ENCODE measurements at places on chromosomes 3 and 15.

DNA sequence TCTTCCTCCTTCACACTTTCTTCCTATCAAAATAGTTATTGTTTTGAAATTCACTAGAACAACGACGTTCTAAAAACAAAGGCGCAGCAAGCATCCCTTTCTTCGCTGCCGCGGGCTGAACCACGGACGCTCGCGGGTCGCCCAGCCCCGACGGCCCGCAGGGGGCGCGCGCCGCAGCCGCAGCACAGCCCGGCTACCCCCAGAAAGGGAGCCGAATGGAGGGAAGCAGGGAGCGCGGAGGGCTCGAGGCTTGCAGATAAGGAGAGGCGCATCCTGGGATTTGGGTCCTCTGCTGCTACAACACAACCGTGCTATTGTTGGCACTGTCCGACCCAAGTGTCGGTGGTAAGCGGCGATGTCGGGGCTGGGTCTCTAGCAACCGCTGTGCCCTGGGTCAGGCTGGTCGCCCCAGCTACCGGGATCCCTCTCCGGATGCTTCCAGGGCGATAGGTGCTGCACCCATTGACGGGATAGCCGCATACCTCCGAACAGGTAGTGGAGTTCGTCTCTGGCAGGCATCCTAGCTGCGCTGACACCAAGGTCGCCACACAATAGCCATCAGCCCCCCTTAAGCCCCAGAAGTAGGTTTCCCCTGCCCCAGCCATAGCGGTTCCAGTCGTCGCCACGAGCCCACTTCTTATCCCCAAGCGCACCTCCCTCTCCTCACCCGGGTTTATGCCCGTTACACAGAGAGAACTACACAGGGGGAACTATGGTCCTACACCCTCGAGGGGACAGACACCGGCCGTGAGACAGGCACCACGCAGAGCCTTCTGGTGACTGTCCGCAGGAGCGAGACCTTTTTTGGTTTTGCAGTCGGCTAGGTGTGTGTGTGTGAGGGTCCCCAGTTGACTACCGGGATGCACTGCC is 6.0 kb downstream of the ONECUT1 start:
- peak overlapping the region; percentile 91 for H3K27ac ChIP-seq
- peak; percentile 73 for DNase-seq
- H3K4me3 ChIP-seq = peak overlapping the region; percentile 27

DNA sequence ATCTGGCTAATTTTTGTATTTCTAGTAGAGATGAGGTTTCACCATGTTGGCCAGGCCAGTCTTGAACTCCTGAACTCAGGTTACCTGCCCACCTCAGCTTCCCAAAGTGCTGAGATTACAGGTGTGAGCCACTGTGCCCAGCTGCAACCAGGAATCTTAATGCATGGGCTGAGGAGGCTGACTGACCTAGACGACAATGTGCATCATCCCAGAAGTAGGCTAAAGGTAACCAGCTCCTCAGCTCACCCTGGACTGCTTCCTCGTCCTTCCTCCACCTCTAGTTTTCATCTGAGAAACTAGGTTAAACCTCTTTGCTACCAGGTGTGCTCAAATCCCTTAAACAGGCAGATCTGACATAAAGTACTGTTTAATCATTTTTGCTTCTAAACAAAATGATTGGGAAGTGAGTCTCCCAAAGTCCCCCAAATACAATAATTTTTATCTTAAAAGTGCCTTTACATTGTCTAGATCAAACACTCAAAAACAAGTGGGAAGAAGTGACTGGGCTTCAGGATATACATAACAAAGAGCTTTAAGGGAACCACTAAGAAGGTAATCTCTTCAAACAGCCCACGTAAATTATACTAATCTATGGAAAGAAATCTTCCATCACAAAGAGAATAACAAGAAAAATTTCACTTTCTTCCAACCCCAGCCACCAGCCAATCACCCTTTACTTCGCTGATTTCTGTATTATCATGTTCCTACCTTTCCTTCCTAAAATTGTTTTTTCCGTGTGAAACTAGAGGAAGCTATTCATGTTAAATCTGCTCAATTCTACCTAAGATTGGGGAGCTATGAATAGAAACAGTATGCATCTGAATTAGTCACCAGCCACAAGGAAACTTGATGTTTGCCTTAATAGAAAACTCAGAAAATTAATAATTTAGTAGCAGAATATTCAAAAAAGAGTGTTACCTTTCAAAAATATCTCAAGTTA is 34.7 kb downstream of the IGF2BP2 start:
- H3K4me3 ChIP-seq = no peak overlapping the region
- H3K27ac ChIP-seq = no peak overlapping the region
- no peaks in the 10 kb centered on the region for H3K27me3 ChIP-seq
- DNase-seq = no peak
- no peaks in the 10 kb centered on the region for H3K4me1 ChIP-seq
- no peaks in the 10 kb centered on the region for H3K36me3 ChIP-seq

DNA sequence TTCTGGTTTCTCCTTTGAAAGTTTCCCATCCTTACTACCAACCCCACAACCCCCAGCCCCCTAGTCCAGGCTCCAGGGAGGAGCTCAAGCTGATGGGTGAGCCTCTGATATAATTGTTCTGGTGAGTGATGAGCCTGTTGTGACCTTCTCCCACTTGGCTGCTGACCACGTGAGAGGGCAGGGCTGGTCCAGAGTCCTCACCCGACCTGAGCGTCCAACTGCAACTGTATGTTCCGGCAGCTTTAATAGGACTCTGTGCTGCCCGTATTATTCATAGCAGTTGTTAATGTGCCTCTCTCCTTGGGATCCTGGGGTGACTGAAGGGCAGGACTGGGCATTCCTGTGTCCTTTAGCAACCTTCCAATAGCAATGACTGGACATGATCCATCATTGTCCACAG is 56.2 kb downstream of the B3GNT5 start:
- H3K4me1 ChIP-seq = no peaks in the 10 kb centered on the region
- H3K36me3 ChIP-seq = no peaks in the 10 kb centered on the region
- H3K27me3 ChIP-seq = no peaks in the 10 kb centered on the region

- H3K27ac ChIP-seq = no peak overlapping the region
- no peaks in the 10 kb centered on the region for H3K36me3 ChIP-seq
- no peaks in the 10 kb centered on the region for H3K27me3 ChIP-seq
- no peak overlapping the region for H3K4me3 ChIP-seq
- no peaks in the 10 kb centered on the region for H3K4me1 ChIP-seq
These were observed 74.0 kb downstream of the FBN1 start for GRCh38 chr15:48571510-48571909.

DNA sequence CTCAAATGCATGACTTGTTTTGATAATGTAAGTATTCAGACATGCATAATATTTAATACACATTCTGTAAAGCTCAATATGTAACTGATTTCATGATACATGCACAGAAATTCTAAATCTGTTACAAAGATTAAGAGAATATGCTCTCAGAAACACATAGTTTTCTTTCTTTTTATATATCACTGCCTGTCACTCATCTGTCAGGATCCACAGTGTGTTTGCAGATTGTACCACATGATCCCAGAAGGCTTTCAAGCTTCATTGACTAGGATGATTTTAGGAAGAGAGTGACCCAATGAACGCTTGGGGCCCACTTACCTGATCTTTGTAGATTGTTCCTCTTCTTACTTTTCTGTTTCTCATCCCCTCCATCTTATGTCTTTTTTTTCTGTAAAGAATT is 261.9 kb downstream of the CACNA2D3 start:
- no peaks in the 10 kb centered on the region for H3K27me3 ChIP-seq
- no peak for DNase-seq
- no peaks in the 10 kb centered on the region for H3K4me1 ChIP-seq

GRCh38 chr3:185754920-185755319 is 69.9 kb downstream of the IGF2BP2 start:
- H3K36me3 ChIP-seq = no peaks in the 10 kb centered on the region
- DNase-seq = no peak
- no peaks in the 10 kb centered on the region for H3K27me3 ChIP-seq
- H3K27ac ChIP-seq = no peak overlapping the region

DNA sequence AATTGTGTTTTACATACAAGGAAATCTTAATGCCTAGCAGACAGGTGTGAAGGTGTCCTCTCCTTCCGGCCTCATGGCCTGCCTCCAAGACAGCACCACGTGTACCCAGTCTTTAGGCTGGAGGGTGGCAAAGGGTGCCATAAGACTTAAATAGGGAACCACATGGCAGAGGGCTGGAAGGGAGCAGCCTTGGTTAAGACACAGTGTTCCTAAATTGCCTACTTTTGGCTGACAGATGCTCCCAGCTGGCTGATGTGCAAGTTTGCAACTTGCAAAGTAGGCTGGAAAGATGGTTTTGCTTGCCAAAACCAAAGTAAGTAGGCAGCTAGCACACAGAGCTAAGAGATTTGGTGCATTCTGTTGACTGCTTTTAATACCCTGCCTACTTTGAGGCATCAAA is 45.2 kb downstream of the CCNB2 start:
- no peaks in the 10 kb centered on the region for H3K27me3 ChIP-seq
- no peaks in the 10 kb centered on the region for H3K36me3 ChIP-seq
- H3K4me3 ChIP-seq = no peak overlapping the region
- no peak for DNase-seq
- no peak overlapping the region for H3K27ac ChIP-seq

DNA sequence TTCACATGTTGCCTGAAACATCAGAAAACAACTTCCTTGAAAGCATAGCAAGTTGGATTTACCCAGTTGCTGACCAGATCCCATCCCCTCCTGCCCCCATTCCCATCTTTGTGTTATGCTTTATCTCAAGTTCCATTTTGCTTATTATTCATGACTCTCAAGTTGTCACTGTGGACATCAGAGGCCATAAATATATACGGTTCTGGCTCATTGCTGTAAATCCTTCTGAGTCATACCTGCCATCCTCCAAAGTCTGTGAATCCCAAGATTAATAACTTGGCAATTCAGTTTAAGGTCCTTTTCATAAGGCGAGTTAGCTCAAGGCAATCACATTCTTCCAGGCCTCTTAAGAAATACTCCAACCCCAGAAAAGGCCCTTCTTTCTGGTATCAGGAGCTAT is 126.2 kb upstream of the C2CD4B start:
- no peaks in the 10 kb centered on the region for H3K36me3 ChIP-seq
- no peaks in the 10 kb centered on the region for H3K27me3 ChIP-seq
- H3K4me3 ChIP-seq = no peak overlapping the region
- peaks cover 16% of the 10 kb centered on the region for H3K4me1 ChIP-seq

DNA sequence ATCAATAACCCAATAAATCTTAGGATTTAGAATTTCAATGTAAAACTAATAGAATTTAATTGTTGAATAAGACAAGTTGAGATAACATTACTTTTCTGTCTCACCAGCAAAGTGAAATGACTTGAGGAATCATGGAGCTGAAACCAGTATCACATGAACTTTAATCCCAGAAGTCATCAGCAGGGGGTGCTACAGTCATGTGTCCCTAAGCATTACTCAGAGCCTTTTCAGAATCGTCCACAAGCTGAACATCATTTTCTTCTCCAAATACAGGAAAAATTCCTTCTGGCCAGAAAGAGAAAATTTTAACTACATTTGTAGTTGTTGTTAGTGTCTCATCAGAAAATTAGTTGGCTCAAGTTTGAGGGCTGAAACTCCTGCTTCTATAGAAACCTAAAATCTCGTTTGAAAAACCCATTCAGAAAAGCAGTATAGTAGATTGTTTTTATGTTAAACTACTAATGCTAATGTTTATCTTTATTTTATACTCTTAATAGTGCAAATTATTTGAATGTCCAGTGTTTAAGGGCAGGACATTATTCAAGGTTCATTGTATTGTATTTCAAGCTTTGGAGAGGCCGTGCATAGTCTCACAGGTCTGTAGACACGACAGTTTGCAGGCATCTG is 384.1 kb downstream of the PLOD2 start:
- DNase-seq = peak; percentile 49
- no peak overlapping the region for H3K27ac ChIP-seq
- no peak overlapping the region for H3K4me3 ChIP-seq

DNA sequence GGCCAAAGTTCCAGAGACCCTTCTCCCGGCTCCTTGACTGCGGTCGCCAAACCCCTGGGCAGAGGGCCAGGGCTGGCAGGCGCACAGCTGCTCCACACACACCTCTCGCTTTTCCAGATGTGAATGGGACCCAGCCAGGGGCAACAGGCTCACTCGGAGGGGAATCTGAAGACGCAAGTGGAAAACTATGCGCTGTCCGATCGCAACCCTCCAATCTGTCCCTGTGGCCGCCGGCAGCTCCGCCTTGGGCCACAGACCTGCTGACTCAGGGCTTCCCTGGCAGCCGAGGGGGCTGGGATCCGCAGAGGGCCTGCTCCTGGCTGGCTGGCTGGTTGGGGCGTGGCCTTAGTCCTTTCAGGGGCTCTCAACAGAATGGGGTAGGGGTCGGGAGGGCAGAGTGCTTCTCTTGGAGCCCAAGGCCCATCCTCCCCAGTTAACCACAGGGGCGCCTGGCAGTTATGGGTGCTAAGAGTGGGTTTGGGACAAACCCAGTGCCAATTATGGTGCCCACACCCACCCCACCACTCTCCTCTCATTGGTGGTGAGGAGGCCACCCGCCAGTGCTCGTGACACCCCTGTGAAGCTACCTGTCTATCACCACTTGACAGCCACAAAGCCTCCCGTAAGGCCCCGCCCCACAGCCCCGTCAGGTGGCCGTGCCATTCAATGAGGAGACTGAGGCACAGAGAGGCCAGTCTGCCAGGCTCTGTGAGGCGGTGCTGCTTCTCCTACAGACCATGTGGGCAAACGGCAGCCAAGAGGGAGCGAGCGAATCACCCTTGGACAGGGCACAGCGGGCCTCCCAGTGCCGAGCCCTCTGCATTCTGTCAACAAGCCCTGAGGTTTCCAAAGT is 53.8 kb downstream of the IQSEC1 start:
- H3K4me1 ChIP-seq = peaks cover 10% of the 10 kb centered on the region
- H3K4me3 ChIP-seq = no peak overlapping the region
- H3K27me3 ChIP-seq = no peaks in the 10 kb centered on the region
- H3K27ac ChIP-seq = no peak overlapping the region

DNA sequence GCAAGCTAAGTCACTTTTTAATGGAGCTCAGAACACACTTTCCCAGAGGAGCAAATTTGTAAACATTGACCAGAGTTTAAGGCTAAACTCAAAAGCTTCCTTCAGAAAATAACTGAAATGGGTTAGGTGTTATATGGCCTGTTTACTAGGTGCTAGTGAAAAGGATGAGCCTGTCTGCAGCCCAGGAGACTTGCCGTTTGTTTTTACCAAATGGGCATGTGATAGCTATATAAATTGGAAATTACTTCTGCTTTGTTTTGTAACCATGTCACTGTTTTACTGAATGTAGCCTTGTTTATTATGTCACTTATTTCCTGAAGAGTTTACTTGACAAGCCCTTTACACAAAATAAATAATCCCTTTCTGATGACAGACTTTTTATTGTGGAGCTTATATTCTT is 109.4 kb upstream of the THSD4 start:
- no peaks in the 10 kb centered on the region for H3K27me3 ChIP-seq
- H3K4me1 ChIP-seq = no peaks in the 10 kb centered on the region
- no peak for DNase-seq
- no peak overlapping the region for H3K27ac ChIP-seq
- H3K36me3 ChIP-seq = no peaks in the 10 kb centered on the region
- no peak overlapping the region for H3K4me3 ChIP-seq

- no peak overlapping the region for H3K27ac ChIP-seq
- H3K4me3 ChIP-seq = no peak overlapping the region
- H3K36me3 ChIP-seq = no peaks in the 10 kb centered on the region
- no peaks in the 10 kb centered on the region for H3K27me3 ChIP-seq
- H3K4me1 ChIP-seq = no peaks in the 10 kb centered on the region
- DNase-seq = no peak
These were observed 27.0 kb downstream of the SLC41A3 start for GRCh38 chr3:126056681-126057500.

GRCh38 chr3:36058404-36059030 is 321.8 kb upstream of the STAC start:
- no peaks in the 10 kb centered on the region for H3K4me1 ChIP-seq
- no peak for DNase-seq
- H3K4me3 ChIP-seq = no peak overlapping the region
- no peak overlapping the region for H3K27ac ChIP-seq
- peaks cover 4% of the 10 kb centered on the region for H3K27me3 ChIP-seq
